ENCODE measurements at places on chromosomes 4 and X. TPM values are rescaled to one million over a fixed set of nuclear protein-coding genes. Genes with fewer than 3 reads are reported as not detected.

DNA sequence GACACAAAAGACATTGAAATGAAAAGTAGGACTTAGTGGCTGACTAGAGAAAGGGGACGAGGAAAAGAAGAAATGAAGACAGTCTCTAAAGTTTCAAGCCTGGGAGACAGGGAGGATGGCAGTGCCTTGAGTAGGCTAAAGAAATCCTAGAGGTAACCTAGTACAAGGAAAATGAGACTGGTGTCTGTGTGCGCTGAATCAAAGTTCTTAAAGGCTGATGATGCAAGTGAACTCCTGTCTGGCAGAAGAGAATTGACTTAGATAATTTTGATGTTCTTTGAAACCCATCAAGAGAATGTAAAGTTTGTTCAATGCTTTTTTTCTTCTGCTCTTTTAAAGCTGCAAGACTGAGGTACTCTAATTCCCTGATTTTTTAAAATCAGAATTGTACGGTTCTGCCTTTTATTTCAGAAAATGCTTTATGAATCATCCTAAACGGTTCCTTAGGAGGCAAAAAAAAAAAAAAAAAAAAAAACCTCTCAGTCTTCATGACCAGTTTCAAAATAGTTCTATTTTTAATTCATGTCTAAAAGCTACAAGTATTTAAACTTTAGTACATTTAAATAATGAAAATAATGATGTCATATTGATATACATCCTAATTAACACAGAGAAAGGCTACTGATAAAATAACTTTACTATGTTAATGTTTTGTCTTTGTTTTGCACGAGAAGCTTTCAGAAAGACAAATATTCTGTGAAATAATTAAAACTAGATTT, 189.8 kb downstream of the PPP3CA start:
- DNase-seq: no peak
- H3K27me3 ChIP-seq: no peaks in the 10 kb centered on the region
- H3K4me3 ChIP-seq: no peak overlapping the region
- no peaks in the 10 kb centered on the region for H3K36me3 ChIP-seq
- no peak overlapping the region for H3K27ac ChIP-seq

DNA sequence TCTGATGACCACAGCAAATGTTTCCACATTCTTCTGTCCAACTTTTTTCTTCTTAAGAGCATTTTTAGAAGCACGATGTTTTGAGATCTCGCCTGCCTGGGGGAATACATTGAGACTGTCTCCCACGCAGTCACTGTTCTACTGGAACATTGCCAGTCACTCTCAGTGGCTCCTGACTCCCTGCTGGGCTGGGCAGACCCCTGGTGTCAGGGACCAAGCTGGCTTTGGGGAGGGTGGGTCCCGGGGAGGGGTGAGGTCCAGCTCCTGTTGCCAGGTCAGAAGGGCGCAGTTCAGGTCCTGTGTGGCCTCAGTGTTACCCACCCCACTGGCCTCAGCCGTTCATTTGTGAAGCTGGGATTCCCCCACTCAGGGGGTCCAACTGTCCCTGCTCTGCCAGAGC, 18.9 kb upstream of the ABLIM2 start:
- no peaks in the 10 kb centered on the region for H3K27me3 ChIP-seq
- no peak overlapping the region for H3K4me3 ChIP-seq
- DNase-seq: no peak
- no peaks in the 10 kb centered on the region for H3K36me3 ChIP-seq
- no peaks in the 10 kb centered on the region for H3K4me1 ChIP-seq

- H3K4me3 ChIP-seq: no peak overlapping the region
- H3K27me3 ChIP-seq: no peaks in the 10 kb centered on the region
- H3K27ac ChIP-seq: peak overlapping the region; percentile 28
- no peak for DNase-seq
- H3K36me3 ChIP-seq: peaks cover 69% of the 10 kb centered on the region
Observed at GRCh38 chr4:82360298-82361177, 13.3 kb downstream of the HNRNPD start.

Gene TASL
- 5.2 TPM for total RNA-seq

Gene ASB9
- 0.78 TPM for total RNA-seq

Gene TRIM60
- total RNA-seq: not detected

Gene COX7B2
- not detected for total RNA-seq

Gene RENBP
- total RNA-seq: 11.4 TPM

Gene LGI2
- not detected for total RNA-seq

DNA sequence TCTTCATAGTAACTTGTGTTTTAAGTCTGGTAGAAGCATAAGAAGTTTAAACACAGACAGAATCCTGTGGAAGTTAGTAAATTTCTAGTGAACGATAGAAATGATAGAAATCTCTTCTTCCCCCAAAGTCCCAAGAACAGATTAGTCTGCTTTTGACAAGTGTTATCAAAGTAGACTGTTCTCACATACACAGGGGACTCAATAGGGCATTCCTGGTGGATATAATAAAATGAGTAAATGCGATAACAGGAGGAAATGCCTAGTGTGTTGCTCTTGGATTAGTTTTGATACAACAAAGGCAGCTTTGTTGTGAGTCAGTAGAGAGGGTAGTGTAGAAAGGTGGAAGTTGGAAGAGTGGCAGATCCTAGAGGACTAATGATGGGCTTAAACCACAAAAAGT, 43.5 kb downstream of the CLCN3 start:
- H3K27me3 ChIP-seq: no peaks in the 10 kb centered on the region
- H3K4me1 ChIP-seq: peaks cover 33% of the 10 kb centered on the region
- DNase-seq: no peak

GRCh38 chr4:80215449-80216052, 18.2 kb downstream of the PRDM8 start:
- no peaks in the 10 kb centered on the region for H3K36me3 ChIP-seq
- H3K4me3 ChIP-seq: no peak overlapping the region
- H3K4me1 ChIP-seq: peaks cover 1% of the 10 kb centered on the region
- no peak for DNase-seq
- H3K27ac ChIP-seq: no peak overlapping the region
- H3K27me3 ChIP-seq: peaks cover 45% of the 10 kb centered on the region

DNA sequence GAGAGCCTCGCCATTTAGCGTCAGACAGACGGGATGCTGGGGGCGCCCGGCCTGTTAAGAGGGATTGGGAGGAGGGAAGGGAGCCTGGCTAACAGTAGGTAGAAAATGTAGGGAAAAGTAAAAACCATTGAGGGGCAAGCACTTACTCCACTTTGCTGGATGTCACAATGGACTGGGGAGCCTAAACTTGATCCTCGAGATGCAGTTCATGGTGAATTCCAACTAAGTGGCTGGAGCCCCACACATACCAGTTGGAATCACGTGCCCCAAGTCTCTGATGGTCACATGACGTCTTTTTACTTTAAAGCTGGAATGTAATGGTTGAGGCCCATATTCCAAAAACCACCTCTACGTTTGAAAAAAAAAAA, 1.5 kb downstream of the PLS3 start:
- no peak overlapping the region for H3K27ac ChIP-seq
- no peaks in the 10 kb centered on the region for H3K4me1 ChIP-seq
- H3K36me3 ChIP-seq: no peaks in the 10 kb centered on the region
- H3K27me3 ChIP-seq: peaks cover 16% of the 10 kb centered on the region
- H3K4me3 ChIP-seq: peak overlapping the region; percentile 72
- DNase-seq: no peak

DNA sequence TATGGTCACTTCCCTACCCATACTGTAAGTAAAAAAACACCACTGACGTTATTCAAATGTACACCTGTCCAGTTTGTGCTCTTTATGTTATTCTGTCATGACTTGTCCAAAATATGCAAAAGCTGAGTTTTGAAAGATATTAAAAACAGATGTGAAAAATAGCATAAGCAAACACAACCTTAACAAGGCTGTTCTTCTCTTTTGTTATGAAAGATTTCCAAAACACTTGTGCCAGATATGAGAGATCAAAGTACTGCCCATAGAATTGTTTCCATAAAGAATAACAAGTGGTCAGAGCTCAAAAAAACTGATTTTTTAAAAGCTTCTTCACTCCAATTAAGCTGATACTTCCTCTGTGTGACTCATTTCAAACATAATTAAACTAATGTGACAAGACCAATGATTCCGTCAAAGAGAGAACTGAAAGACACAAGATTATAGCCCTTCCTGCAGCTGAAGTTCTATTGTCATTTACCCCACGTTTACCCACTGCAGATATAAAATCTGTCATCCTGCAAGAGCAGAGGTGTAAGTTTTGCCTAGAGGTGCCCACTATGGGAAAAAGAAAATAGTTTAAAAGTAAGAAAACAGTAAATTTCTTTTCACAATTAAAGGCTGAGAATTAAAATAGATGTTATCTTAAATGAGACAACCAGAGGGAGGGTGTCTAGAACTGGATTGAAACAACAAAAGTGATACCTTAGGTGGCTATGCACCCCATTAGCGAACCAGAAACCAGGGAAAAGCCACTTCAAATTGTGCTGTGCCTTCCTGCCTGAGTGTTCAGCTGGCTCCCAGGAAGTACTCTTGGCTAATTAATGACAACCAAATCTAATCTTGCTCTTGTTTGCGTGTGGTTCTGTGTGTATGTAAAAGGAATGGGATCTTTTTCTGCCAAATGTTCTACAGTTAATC, 30.1 kb downstream of the RASSF6 start:
- DNase-seq: no peak
- H3K27ac ChIP-seq: no peak overlapping the region
- no peaks in the 10 kb centered on the region for H3K27me3 ChIP-seq
- no peaks in the 10 kb centered on the region for H3K36me3 ChIP-seq
- H3K4me3 ChIP-seq: no peak overlapping the region
